ENCODE measurements at places on chromosomes 2 and 18.
A peak's percentile ranks its signal among the peaks of the same experiment; 100 is the strongest.

DNA sequence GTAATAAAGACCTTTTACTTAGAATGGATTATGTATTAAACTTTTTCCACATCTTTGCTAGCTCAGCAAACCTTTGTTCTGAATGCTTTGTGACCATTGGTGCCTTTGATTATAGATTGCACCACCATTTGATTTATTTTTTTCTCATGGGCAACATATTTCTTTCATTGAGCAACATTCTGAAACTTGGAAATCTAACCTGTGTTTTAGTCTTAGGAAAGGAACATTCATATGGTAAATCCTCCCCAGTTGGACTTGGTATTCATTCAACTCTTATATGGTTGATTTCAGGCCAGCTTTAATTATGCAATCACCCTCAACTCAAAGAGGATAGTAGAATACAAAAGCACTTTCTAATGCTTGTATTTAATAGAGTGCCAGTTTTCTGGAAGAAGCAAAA, 1077.9 kb upstream of the ZEB2 start:
- no peak for DNase-seq

DNA sequence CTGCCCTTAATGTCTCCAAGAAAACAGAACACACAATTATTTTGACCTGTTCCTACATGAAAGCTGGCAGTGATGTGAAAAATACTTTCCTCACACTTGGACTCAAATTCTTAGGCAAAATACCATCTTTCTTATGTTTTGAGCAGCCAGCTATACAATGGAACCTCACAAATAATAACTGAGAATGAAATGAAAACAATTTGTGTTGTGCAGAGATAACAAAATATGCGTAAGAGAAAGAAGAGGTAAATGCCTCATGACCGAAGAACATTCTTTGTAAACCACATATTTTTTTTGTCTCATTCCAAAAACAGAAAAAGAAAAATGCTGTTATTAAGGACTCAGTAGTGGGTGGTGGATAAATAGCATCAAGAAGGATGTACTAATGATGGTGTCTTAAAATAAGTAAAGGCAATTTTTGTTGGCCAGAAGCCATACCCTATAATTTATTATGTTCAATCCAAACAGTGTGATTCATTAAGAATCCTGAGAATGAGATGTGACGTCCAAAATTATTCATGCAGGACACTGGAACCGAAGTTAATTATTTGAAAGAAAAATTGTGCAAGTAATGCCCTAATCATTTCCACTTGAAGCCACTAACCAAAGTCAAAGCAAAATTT, 193.0 kb upstream of the NETO1 start:
- no peak for DNase-seq

DNA sequence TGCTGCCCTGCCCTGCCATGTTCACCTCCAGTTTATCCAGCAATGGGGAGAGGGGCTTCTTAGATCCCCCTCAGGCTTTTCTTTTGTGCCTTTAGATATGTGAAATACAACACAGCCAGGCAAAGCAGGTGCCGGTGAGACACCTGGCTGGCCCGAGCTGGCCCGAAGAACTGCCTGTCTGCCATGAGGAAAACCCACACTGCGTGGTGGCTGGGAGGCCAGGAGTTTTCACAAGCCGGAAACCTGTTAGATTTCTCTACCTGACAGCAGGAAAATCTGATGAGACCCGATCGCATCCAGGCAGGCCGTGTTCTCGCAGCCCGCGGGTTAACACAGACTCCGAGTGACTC, 5.7 kb upstream of the GAL3ST2 start:
- no peak for DNase-seq

DNA sequence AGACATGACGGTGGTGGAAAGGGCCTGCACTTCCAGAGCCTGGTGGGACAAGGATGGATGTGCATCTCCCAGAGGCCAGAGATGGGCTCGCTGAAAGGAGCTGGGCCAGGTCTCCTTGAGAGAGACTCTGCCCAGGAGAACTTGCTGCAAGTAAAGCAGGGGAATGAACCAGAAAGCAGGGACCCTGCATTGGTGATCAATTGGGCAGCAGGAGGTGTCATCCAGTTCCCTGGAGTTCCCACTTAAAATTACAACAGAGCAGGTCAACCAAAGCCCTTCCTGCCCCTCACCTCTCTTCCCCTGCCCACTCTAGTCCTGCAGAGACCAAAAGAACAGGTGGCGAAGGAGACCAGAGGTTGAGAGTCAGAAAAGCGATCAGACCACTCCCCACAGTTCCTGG, 69.7 kb upstream of the CAB39 start:
- no peak for DNase-seq

DNA sequence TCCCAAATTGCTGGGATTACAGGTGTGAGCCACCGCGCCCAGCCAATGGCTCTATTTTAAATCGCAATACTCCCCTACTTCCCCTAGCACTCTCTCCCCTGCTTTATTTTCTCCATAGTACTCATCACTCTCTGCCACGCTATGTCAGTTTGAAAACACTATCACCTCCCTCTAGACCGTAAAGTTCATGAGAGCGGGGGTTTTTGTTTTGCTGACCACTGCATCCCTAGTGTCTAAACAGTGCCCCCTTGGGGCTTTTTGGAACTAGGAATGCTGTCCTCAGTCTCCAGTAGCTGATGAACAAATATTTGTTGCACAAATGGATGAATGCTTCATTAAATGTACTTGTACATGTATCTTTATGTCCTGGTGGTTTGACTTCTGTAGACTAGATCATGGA, 44.1 kb downstream of the ATOH8 start:
- no peak for DNase-seq

GRCh38 chr2:150626934-150627411, 139.5 kb upstream of the RND3 start:
- DNase-seq = no peak

GRCh38 chr18:59265246-59265973, 7.8 kb downstream of the RAX start:
- no peak for DNase-seq

DNA sequence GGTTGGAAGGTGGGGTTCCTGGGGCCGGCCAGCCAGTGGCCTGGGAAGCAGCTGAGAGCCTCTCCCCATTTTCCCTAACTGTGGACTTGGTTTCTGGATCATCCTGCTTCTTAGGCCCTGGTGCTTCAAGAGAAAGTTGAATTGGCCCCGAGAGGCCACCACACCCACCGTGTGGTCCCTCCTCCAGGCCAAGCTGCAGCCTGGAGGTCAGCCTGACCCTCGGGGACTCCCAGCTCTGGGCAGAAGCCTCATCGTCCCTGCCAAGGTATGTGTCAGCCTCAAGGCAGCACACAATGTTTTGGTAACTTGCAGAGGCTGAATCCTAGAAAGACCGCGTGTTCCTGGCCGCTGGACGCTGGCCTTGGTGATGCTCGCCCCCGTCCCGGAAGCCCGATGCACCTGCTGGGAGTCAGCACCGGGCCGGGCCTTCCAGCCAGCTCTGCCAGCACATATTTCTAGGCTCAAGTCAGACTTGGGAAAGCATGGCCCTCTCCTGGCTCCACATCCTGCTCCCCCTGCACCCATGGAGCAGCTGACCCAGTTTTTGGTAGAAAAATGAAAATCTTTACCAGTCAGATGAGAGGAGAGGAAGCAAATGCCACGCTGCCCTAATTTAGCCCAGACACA, 72.6 kb downstream of the ACTR2 start:
- DNase-seq = no peak

DNA sequence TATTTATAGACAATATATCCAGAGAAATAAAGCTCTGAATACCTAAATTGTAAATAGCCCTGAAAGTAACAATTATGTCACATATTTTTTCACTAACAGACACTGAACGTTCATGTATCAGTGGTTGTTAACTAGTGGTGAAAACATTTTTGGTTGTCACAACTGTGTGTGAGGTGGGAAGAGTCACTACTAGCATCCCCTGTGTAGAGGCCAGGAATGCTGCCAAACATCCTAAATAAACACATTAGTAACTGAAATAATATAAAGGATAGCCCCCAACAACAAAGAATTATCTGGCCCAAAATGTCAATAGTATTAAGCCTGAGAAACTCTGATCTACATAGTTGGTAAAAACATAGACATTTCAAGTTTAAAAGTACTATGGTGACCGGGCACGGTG, 64.5 kb downstream of the ROCK1 start:
- DNase-seq = no peak

DNA sequence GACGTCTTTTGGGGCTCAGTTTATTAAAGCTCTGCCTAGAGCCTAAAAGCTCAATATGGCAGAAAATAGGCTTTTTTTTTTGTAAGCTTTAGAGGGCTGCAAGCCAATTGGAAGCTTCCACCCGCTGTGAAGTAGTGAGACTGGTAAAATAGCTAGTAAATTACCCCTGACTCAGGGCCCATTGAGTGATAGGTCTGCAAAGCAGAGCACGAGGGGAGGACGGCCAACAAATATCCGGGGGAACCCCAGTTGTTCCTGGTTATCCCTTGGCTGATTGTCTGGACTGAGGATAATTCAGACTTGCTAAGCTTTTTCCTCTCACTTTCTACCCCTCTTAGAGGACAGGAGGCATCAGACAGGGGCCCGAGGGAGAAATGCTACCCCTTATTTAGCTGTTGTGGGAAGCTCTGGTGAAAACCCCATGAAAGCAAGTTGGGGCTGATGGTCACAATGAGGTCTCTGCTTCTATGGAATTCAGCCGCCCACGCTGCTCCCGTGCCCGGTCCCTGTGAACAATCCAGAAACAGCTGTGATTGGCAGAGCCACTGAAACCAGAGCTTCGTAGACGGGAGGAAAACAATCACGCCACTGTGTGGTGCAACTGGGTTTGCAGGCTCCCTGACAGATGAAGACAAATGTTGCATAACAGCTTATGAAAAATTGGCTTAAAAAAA, 141.9 kb upstream of the LGALSL start:
- DNase-seq = no peak

DNA sequence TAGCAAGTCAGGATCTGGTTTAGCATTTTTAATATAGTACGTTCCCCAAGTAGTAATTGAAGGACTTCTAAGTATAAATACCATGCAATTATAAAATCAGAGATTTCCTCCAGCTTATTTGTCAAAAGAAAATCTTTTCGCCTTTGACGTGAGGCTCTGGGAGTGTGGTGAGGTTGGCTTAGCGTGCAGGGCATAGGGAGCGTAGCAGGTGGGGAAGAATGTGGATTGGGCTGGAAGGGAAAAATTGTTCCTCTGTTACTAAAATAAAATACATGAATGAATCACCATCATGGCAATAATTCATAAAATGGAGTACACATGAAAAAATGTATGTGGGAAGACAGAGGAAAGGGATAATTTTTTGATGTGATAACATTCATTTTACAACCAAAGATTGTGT, 5.4 kb upstream of the IL1RL2 start:
- DNase-seq = no peak

- no peak for DNase-seq
These were observed 84.7 kb upstream of the PKDCC start for GRCh38 chr2:41962922-41963622.

GRCh38 chr18:79093986-79094385, 24.8 kb downstream of the ATP9B start:
- DNase-seq = no peak

DNA sequence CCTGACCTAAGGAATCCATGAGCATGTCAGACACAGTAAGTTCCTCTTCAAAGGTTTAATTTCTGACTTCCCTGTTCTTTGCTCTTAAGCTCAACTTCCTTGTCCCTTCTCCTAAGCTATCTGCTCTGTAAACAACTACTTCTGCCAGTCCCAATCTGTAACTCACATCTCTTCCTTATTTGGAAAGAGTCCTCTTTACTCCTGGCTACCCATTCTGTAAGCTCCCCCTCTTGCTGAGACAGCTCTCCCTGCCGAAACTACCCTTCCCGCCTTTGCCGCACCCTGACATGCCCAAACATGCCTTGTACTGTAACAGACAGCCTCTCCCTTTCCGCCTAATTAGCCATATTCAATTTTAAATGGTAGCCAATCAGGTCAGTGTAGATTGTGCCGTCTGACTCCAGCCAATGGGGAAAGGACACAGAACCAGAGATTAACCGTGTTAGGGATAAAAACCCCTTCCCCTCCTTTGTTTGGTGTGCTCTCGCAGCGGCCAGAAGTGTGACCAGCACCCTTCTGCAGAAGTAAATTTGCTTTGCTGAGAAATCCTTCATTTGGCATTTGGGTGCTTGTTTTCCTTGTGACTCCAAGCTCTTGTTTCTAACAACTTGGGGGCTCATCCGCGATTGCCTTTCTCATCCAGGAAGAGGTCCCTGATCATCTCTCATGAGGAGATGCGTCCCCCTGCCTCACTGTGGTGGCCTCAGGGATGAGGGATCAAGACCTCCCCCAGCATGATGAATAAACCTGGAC, 49.0 kb downstream of the PIAS2 start:
- no peak for DNase-seq

GRCh38 chr2:71787476-71788185, 334.3 kb downstream of the DYSF start:
- no peak for DNase-seq

DNA sequence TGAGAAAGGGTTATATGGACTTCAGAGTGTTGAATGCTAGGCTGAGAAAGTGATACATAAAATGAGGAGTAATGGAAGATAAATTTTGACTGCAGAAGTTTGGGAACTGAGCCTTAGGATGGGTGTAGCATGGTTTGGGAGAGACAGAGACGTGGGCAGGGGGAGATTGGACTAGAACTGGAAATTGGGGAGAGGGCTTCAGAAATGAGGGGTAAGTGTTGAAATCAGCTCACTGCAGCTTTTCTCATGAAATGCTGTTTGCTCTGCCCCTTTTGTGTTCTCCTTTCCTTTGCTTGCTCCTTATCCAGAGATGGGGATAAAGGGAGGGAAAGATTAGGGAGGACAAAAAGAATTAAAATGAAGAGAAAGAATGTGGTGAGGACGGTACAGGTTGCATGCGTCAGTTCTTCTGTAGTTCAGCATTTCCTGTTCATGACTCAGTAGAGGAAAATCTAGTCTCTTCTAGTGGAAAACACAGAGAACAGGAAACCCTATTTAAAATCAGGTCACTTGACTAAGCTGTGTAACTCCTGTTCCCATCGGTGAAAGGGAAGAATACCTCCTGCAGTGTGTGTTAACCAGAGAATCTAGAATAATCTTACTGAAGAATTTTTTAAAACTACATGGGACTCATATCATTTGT, 105.6 kb downstream of the CRIM1 start:
- DNase-seq = peak; percentile 9

DNA sequence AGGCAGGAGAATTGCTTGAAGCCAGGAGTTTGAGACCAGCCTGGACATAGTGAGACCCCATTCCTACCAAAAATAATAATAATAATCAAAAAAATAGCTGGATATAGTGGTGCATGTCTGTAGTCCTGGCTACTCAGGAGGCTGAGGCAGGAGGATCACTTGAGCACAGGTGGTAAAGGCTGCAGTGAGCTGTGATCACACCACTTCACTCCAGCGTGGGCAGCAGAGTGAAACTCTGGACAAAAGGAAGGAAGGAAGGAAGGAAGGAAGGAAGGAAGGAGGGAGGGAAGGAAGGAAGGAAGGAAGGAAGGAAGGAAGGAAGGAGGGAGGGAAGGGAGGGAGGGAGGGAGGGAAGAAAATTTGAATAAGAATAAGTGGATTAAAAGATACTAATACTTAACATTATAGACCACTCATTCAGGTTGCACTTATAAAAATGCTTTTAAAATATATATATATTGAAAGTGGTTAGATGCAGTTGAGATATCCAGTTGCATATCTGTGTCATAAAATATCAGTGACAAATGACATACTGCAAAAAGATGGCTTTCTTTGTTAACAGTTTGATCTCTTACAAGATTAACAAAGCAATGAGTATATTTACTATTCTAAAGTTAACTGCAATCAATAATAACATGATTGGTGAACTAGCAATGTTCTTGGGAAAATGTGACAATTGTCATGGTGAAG, 702.4 kb downstream of the CPS1 start:
- DNase-seq = no peak

GRCh38 chr2:37895140-37895539, 29.9 kb upstream of the RMDN2 start:
- no peak for DNase-seq

- no peak for DNase-seq
These were observed 37.0 kb upstream of the YPEL5 start for GRCh38 chr2:30109856-30110255.

Measured in CD8-positive, alpha-beta T cell (primary cell).